PC-9 (cell line): ENCODE measurements at places on chromosomes 6 and 20. TPM values are rescaled to one million over a fixed set of nuclear protein-coding genes. Genes with fewer than 3 reads are reported as not detected.

- DNase-seq: no peak
Observed at GRCh38 chr6:43915208-43915869, 145.3 kb downstream of the VEGFA start.

DNA sequence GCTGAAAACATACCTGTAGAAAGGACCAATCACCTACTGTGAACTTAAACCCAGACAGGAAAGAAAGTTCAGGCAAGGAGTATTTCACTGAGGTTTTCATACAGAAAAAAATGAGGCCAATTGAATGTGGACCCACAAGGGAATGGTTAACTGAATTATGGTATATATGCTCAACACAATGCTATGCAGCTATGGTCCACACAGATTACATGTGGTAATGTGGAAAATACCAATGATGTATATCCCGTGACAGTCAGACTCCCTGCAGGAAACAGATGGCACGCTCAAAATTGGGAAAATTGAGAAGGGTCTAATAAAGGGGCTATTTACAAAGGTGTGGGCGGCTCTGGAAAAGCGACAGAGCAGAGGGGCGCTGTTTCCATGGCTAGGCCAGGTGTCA is 47.1 kb upstream of the PIM1 start:
- no peak for DNase-seq

GRCh38 chr6:161536224-161536630 is 262.4 kb upstream of the AGPAT4 start:
- no peak for DNase-seq

- no peak for DNase-seq
Observed at GRCh38 chr6:42104095-42104803, 38.2 kb downstream of the C6orf132 start.

- DNase-seq: no peak
Observed at GRCh38 chr6:14453712-14454472, 336.3 kb downstream of the CD83 start.

GRCh38 chr6:148757944-148758480 is 11.2 kb downstream of the UST start:
- DNase-seq: no peak

DNA sequence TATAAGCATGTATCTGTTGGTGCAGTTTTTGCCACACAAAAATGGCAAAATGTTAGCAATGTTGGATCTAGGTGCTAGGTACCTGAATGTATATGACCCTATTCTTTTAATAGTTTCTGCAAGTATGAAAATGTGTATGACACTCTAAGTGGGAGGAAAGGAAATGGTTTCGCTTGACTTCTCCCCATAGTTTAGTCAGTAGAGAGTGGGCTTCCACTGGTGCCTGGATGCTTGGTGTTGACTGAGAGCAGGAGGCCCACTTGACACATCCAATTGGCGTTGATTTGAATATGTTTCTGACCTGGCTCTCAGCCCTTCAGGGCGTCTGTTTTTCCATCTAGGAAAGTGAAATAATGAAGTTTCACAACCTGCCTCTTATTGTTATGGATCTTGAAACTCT is 41.8 kb upstream of the GABRR1 start:
- no peak for DNase-seq

Gene WFDC12
- total RNA-seq: not detected in 2 replicates

Gene TBX18
- not detected in 2 replicates for total RNA-seq

Gene DSP
- 109 and 117 TPM in 2 replicates for total RNA-seq
